ENCODE measurements at places on chromosomes 6 and 20. TPM values are rescaled to one million over a fixed set of nuclear protein-coding genes. Genes with fewer than 3 reads are reported as not detected.

MATN4 gene
- total RNA-seq, result not detected

PRDM1 gene
- total RNA-seq, result 7.7 TPM

SAMD3 gene
- total RNA-seq, result 0.43 TPM

GTSF1L gene
- total RNA-seq, result 0.97 TPM

VARS1 gene
- total RNA-seq, result 243 TPM

RAD21L1 gene
- not detected for total RNA-seq

MCCD1 gene
- total RNA-seq, result not detected
